ENCODE measurements at places on chromosomes 1 and 21.

GRCh38 chr1:89986020-89986419 is 8.9 kb upstream of the ZNF326 start:
- no peak for DNase-seq

- DNase-seq = no peak
Observed at GRCh38 chr1:241391926-241392710, 35.1 kb upstream of the RGS7 start.

- no peak for DNase-seq
Observed at GRCh38 chr1:85847356-85847755, 139.1 kb upstream of the ZNHIT6 start.

GRCh38 chr1:207428783-207429182 is 25.3 kb upstream of the CR2 start:
- DNase-seq = no peak

- no peak for DNase-seq
Observed at GRCh38 chr1:59776960-59777852, 37.5 kb upstream of the HOOK1 start.

DNA sequence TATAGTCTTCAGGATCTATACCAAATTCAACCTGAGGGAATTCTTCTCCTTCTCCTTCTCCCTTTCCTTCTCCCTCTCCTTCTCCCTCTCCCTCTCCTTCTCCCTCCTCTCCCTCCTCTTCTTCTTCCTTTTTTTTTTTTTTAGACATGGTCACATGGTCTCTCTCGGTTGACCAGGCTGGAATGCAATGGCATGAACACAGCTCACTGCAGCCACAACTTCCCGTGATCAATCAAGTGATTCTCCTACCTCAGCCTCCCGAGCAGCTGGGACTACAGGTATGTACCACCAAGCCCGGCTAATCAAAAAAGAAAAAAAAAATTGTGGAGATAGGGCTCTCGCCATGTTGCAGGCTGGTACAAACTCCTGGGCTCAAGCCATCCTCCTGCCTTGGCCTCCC is 51.5 kb downstream of the DNAI4 start:
- no peak for DNase-seq

DNA sequence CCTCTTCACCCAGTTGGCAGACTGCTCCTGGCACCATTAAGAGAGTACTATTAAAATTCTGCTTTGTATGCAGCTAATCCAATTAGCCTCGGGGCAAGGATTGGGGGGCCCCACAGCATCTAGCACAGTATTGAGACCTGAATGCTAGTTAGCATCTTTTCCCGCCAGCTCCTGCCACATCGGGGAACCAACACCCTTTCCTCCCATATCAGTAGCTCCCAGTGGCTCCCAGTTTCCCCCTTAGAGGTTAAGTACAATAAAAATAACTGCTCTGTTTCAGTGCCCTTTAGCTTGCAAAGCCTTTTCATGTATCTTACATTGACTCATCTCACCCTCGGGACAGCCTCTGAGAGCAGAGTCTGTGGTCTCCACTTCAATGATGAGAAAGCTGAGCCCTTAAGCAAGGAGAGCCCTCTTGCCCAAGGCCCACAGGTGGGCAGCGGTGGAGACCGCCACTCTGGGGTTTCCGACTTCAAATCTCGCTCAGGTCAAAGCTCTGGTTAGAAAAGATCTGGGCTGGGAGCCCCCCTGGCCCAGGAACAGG is 4.2 kb upstream of the PMVK start:
- DNase-seq = peak; percentile 43

DNA sequence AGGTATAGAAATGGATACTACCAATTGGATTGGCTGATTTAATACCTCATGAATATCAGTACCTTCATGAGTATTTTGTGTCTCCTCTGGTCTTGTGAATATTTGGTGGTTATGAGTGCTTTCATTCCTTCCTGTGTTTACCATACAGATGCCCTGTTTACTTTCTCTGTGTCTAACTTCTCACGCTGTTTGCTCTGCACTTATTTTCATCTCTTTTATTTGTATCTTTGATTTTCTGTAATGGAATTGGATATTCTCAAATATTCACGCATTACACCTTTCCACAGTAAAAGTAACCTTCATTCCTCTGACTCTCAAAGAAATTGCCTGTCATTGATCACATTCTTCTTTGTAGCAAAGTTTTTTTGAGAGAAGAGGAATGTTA is 16.8 kb downstream of the CNST start:
- no peak for DNase-seq

GRCh38 chr1:36508257-36508656 is 25.5 kb upstream of the CSF3R start:
- DNase-seq = no peak

DNA sequence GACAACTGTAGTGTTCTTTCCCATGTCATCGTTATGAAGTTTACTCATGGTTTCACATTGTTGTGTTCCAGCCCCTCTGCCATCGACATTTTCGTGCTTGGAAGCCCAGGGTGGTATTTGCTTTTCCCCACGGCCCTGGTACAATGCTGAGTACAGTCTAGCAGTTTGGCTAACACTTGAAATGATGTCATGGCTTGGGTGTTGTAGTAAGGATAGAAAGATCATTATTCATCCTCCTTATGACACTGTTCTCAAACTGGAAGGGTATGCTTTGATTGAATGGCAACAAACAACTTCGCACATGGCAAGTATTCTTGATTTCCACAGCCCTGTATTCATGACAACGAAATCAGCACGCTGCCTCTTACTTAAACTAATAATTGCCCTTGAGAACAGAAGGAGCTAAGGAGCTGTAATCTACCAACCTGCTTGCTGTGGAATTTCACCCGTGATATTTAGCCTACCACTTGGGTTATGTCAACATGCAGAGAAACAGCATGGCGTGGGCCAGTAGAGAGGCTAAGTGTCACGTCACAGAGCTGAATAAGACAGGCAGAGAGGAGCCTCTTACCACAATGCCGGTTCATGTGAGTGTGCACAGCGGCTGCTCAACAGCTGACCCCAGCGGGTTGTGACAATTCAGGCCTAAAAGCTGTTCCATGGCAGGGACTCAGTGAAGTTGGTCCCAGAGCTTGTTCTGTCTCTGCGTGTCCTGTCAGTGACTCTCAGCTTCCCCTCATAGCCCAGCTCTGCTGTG is 73.9 kb downstream of the KCNJ6 start:
- no peak for DNase-seq
